PC-9 (cell line): ENCODE measurements at places on chromosomes 5 and 9. TPM values are rescaled to one million over a fixed set of nuclear protein-coding genes. Genes with fewer than 3 reads are reported as not detected.

PCYOX1L gene
- 7.4 and 8.3 TPM in 2 replicates for total RNA-seq

FAM151B gene
- total RNA-seq, result 1.4 and 1.7 TPM in 2 replicates

PELO gene
- total RNA-seq, result 19.8 and 21.5 TPM in 2 replicates

SH3RF2 gene
- 30.9 and 37.2 TPM in 2 replicates for total RNA-seq

ZDHHC11B gene
- 0.41 TPM in 1 of 2 replicates, not detected in the other for total RNA-seq

PCDHB6 gene
- total RNA-seq, result not detected in 2 replicates

IRX1 gene
- not detected in 2 replicates for total RNA-seq

PCDHA4 gene
- total RNA-seq, result not detected in 2 replicates

CSF1R gene
- total RNA-seq, result 0.72 and 0.95 TPM in 2 replicates

GRCh38 chr9:129570450-129571297, 50.2 kb downstream of the C9orf50 start:
- peaks cover 36% of the 10 kb centered on the region for H3K4me1 ChIP-seq
- peak; percentile 77 for DNase-seq
- H3K27me3 ChIP-seq, result no peaks in the 10 kb centered on the region
- peak overlapping the region; percentile 90 for H3K27ac ChIP-seq

DNA sequence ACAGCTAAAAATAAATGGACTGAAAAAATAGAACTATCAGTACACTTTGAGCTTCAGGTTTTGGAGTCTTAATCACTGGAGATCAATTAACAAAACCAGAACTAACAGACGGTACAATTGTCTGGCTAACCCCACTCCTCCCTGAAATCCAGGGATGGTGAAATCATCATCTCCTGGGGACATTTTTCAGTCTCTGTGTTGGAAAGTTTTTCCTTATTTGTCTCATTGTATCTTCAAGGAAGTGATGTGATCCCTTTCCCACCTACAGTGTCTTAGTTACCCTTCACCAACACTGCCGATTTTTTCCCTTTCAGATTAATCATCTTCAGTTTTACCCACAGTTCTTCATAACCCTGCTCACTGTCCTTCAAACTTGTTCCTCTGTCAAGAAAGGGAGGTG, 81.9 kb downstream of the MAP1B start:
- no peaks in the 10 kb centered on the region for H3K4me1 ChIP-seq
- H3K27ac ChIP-seq, result no peak overlapping the region
- H3K36me3 ChIP-seq, result peaks cover 35% of the 10 kb centered on the region

DNA sequence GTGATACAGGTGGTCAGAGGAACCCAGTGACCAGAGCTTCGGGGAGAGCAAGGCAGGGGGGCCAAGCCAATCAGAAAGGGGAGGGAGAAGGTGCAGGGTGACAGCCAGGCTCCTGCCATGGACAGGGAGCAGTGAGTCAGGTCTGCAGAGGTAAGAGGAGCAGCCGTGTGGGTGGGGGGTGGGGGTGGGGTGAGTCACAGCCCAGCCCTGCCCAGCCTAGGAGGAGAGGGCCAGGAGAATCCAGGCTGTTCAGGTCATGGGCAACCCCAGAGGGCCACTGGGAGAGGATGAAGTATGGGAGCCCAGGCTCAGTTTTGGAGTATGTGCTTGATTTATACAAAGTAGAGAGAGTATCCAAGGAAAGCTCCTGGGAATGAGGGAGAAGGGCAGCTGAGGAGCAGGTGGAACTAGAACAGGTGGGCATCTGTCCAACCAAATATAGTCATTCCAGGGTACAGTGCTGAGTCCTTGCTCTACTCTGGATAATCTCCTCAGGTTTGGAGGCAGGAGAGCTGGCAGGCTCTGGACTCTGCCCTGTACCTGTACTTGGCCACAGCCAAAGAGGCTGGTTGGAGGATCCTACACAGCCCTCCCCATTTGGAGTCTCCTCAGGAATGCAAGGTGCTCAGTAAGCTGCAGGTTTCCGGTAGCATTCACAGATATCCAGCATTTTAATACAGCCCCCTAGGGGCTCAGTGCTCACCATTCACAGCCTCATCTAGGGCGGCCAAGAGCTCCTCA, 1.6 kb downstream of the HBEGF start:
- peaks cover 84% of the 10 kb centered on the region for H3K4me1 ChIP-seq
- peak; percentile 78 for DNase-seq
- peak overlapping the region; percentile 65 for H3K27ac ChIP-seq

GRCh38 chr5:99076723-99077640, 148.2 kb upstream of the CHD1 start:
- H3K36me3 ChIP-seq, result no peaks in the 10 kb centered on the region
- no peaks in the 10 kb centered on the region for H3K27me3 ChIP-seq
- no peak overlapping the region for H3K4me3 ChIP-seq
- no peaks in the 10 kb centered on the region for H3K4me1 ChIP-seq

- DNase-seq, result no peak
- H3K27ac ChIP-seq, result no peak overlapping the region
- H3K36me3 ChIP-seq, result no peaks in the 10 kb centered on the region; the same call in 1 of the 2 replicates
- no peak overlapping the region for H3K4me3 ChIP-seq
- H3K4me1 ChIP-seq, result no peaks in the 10 kb centered on the region
Observed at GRCh38 chr5:177437623-177438022, 9.0 kb upstream of the PRR7 start.

DNA sequence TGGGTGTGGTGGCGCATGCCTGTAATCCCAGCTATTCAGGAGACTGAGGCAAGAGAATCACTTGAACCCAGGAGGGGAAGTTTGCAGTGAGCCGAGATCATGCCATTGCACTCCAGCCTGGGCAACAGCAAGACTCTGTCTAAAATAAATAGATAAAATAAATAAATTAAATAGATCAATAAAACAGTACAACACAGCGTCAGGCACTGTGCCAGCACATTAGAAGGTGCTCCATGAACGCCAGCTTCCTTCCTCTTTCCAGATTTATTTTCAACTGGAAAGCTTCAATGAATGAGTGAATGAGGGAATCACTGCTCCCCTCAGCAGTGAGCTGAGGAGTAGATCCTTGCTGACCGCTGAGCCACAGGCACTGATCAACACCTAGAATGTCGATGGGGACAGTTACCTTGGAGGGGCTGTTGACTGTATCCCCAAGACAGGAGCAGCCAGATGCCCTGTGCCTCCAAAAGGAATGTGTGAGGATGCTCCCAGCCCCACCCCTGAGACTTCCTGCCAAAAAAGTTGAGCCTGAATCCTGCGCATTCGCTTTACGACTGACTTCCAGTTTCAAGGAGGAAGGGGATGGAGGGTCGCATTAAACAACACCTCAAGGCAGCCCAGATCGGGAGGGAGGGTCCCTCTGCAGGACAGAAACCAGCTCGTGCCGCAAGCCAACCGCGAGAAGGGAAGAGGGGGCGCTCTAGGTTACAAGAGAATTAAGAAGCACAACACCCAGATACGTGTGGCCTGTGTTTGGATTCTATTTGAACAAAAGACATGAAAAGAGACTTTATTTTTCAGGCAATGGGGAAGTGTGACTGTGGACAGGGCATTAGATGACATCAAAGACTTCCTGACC, 54.0 kb upstream of the CNOT6 start:
- peaks cover 11% of the 10 kb centered on the region; the same call in 1 of the 2 replicates for H3K4me1 ChIP-seq
- no peak overlapping the region for H3K27ac ChIP-seq
- H3K36me3 ChIP-seq, result no peaks in the 10 kb centered on the region
- no peaks in the 10 kb centered on the region for H3K27me3 ChIP-seq
- H3K4me3 ChIP-seq, result no peak overlapping the region

DNA sequence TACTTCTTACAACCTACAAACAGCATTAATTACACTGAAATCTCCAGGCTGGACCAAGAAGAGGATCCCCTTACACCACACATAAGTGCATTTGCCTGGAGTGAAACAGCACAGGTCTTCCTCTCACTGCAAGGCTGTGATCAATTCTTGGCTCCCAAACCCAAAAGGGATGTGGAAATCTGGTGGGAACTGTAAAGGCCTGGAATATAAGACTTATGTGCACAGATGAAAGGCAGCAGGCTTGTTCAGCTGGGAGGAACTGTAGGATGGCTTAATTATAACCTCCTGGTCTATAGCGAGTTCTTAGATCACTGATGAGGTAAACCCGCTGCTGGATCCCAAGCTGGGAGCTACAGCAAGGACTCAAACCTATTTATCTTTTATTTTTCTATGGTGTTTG, 182.9 kb upstream of the TNC start:
- H3K4me3 ChIP-seq, result no peak overlapping the region
- no peaks in the 10 kb centered on the region for H3K4me1 ChIP-seq
- H3K36me3 ChIP-seq, result no peaks in the 10 kb centered on the region
- H3K27ac ChIP-seq, result no peak overlapping the region

GRCh38 chr5:117955831-117956230, 1032.5 kb downstream of the DTWD2 start:
- no peak overlapping the region for H3K4me3 ChIP-seq
- H3K36me3 ChIP-seq, result no peaks in the 10 kb centered on the region
- H3K4me1 ChIP-seq, result no peaks in the 10 kb centered on the region
- H3K27me3 ChIP-seq, result no peaks in the 10 kb centered on the region

GRCh38 chr9:129761901-129762369, 9.1 kb upstream of the PTGES start:
- peak overlapping the region; percentile 23; the same call in 1 of the 2 replicates for H3K4me3 ChIP-seq
- peaks cover 60% of the 10 kb centered on the region for H3K4me1 ChIP-seq
- H3K27ac ChIP-seq, result peak overlapping the region; percentile 97
- peak; percentile 96 for DNase-seq
- H3K27me3 ChIP-seq, result no peaks in the 10 kb centered on the region
- no peaks in the 10 kb centered on the region for H3K36me3 ChIP-seq

DNA sequence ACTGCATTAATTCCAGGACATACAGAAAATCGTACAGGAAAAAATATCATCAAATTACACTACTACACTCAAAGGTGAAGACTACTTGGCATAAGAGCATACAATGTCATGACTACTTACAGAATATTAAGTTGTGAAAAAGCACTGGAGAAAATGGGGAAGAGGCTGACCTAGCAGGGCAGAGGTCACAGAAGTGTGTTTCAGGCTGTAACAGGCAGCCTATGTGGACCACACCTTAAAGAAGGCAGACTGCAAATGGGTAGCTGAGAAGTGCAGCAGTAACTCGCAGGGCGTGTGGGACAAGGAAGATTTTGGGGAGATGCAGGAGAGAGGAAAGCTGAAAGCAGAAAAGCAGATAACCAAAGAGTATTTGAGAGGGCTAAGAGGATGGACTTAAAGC, 167.0 kb upstream of the PIK3R1 start:
- no peaks in the 10 kb centered on the region for H3K36me3 ChIP-seq
- no peaks in the 10 kb centered on the region for H3K27me3 ChIP-seq
- DNase-seq, result no peak
- H3K4me1 ChIP-seq, result no peaks in the 10 kb centered on the region
- H3K27ac ChIP-seq, result no peak overlapping the region

DNA sequence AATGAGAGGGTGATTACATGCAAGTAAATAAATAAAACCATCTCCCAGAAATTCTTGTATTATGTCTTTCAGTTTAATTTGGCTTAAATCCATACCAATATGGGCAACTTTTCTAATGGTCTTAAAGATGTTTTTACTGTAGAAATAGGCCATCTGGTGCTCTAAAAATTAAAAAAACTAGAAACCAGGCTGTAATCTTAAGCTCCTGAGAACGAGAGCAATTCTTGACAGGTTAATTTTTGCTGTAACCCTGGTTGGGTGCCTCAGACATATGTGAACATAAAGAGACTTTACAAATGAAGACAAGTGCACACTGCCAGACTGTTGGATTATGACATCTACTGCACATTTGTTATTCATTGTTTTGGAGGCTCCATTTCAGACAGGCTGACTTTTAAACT, 246.8 kb upstream of the DAB2 start:
- no peaks in the 10 kb centered on the region for H3K36me3 ChIP-seq
- no peak overlapping the region for H3K4me3 ChIP-seq
- H3K27ac ChIP-seq, result no peak overlapping the region
- no peaks in the 10 kb centered on the region for H3K4me1 ChIP-seq
- H3K27me3 ChIP-seq, result no peaks in the 10 kb centered on the region

DNA sequence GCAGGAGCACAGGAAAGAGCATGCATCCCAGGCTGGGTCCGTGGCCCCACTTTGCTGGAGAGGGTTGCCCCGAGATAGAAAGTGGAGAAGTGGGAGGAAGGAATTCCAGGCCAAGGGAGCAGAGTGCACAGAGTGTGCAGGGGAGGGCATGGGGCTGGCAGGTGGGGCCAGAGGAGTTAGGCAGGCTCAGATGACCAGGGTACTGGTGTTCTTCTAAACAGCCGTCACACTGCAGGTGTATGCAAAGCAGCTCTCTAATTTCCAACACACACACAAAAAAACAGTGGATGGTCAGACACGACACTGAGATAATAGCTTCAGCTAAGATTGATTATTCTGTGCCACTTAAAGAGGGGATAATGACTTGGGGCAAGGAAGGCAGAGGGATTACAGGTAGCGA, 212.2 kb downstream of the MTRR start:
- H3K27ac ChIP-seq, result no peak overlapping the region
- no peak overlapping the region for H3K4me3 ChIP-seq
- no peak for DNase-seq
- H3K4me1 ChIP-seq, result no peaks in the 10 kb centered on the region

DNA sequence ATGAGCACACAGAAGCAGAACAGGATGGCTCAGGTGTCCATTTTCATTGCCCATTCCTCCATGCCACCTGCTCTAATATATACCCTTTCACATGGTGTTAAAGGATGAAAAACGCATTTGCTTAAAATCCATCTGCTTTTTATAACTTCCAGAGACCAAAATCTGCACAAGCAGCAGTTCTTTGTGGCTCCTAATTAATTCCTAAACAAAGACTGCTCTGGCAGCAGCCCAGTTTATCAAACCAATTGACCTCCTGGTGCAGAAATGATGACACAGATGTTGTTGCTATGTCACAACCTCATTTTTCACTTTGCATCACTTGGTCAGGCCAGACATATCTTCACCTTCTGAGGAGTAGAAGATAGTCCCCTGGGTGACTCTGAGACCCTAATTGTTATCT, 141.2 kb downstream of the ASTN2 start:
- DNase-seq, result no peak
- no peaks in the 10 kb centered on the region for H3K36me3 ChIP-seq
- H3K4me1 ChIP-seq, result no peaks in the 10 kb centered on the region
- peaks cover 9% of the 10 kb centered on the region; the same call in 1 of the 2 replicates for H3K27me3 ChIP-seq

DNA sequence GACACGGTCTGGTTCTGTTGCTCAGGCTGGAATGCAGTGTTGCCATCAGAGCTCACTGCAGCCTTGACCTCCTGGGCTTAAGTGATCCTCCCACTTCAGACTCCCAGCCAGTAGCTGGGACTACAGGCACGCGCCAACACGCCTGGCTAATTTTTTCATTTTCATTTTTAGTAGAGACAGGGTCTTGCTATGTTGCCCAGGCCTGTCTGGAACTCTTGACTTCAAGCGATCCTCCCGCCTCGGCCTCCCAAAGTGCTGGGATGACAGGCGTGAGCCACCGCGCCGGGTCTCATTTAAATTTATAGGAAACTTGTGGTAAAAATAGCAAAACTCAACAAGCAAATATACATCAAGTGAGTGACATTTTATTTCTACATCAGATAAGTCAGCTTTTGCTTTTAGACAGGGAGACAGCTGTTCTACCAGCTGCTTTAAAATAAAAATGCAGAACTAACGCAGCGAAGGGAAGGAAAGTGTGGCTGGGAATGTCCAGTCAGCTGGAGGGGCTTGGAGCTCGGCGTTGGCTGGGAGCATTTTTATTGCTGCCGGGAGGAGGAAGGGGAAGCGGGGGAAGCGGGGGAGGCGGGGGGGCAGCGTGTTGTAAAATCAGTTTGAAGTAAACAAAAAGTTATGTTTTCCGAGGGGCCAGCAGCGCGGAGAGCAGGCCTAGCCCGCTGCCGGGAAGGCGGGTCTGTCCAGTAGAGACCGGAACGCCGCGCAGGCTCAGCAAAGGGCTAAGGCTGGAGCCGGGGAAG, 707 bp upstream of the ZFYVE16 start:
- H3K27me3 ChIP-seq, result no peaks in the 10 kb centered on the region
- peaks cover 18% of the 10 kb centered on the region for H3K4me1 ChIP-seq
- peak; percentile 5 for DNase-seq
- H3K36me3 ChIP-seq, result no peaks in the 10 kb centered on the region
- H3K4me3 ChIP-seq, result peak overlapping the region; percentile 83

- peak; percentile 44 for DNase-seq
- H3K36me3 ChIP-seq, result peaks cover 22% of the 10 kb centered on the region; the same call in 1 of the 2 replicates
- peak overlapping the region; percentile 28; the same call in 1 of the 2 replicates for H3K4me3 ChIP-seq
- no peaks in the 10 kb centered on the region for H3K27me3 ChIP-seq
- H3K27ac ChIP-seq, result peak overlapping the region; percentile 50
Observed at GRCh38 chr5:143395638-143396352, 7.7 kb downstream of the NR3C1 start.
